Activated CD8-positive, alpha-beta memory T cell treated with anti-CD3 and anti-CD28 coated beads, Interleukin-2, amount 50 U/mL, for 48 hours (primary cell): ENCODE measurements at places on chromosomes 13 and 19.

DNA sequence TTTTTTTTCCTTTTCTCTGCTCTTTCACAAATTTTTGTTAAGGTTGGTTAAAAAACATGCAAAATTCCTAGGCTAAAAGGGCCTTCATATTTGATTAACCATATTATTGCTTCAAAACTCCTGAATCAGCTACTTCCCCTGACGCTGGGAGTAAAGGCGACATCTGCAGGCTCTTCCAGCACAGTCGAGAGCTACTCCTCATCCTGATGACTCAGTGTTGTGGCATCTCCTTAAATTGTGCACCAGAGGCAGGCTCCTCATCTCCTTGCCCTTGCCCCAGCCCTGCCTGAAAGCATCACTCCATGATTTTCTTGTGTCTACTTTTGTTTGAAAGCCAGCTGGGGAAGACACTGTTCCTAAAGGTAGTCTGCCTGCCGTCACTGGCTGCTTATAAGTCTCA lies 24.5 kb upstream of the SOX1 start:
- DNase-seq: no peak

DNA sequence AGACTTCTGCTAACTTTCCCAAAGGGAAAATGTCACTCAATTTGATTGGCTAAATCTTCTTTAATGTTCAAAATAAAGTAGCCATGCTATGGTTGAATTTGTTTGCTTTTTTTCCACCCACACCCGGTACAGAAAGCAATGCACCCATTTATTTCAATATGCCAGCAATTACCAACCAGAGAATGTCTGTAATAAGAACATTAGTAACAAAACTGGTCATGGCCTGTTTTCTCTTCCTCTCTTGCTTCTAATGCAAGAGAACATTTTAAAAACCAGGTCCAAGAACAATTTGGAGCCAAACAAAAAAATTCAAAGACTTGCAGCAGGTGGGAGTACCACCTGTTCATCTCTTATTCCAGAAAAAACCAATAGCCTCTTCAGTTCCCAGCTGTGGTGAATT lies 1108.8 kb upstream of the PCDH20 start:
- no peak for DNase-seq

DNA sequence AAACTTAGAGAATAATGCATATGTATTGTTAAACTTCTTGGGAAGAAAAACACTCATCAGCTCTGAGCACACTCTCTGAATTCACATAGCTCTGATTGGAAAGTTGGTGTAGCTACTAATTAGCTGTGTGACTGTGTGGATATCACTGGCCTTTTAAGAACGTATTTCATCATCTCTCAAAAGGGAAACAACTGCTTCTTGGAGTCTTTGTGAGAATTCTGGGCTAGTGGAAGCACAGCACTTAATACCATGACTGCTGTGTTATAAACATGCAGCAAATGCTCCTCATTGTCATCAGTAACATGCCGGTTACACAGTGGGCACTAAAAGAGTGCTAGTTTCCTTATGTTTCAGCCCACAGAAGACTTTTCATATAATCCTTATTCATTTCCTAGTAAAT lies 220.9 kb upstream of the CSNK1A1L start:
- DNase-seq: no peak

GRCh38 chr19:12689581-12690216 lies 1.9 kb downstream of the GNG14 start:
- DNase-seq: no peak

GRCh38 chr13:42277618-42278276 lies 5.8 kb downstream of the AKAP11 start:
- DNase-seq: no peak

- DNase-seq: no peak
Measured at GRCh38 chr13:71021825-71022422, 845.1 kb downstream of the DACH1 start.

- no peak for DNase-seq
Measured at GRCh38 chr19:40332669-40333068, 15.5 kb downstream of the C19orf47 start.

- no peak for DNase-seq
Measured at GRCh38 chr13:73696271-73696670, 437.9 kb downstream of the KLF12 start.

GRCh38 chr19:2083174-2083854 lies 12.8 kb downstream of the MOB3A start:
- peak; percentile 78 for DNase-seq

DNA sequence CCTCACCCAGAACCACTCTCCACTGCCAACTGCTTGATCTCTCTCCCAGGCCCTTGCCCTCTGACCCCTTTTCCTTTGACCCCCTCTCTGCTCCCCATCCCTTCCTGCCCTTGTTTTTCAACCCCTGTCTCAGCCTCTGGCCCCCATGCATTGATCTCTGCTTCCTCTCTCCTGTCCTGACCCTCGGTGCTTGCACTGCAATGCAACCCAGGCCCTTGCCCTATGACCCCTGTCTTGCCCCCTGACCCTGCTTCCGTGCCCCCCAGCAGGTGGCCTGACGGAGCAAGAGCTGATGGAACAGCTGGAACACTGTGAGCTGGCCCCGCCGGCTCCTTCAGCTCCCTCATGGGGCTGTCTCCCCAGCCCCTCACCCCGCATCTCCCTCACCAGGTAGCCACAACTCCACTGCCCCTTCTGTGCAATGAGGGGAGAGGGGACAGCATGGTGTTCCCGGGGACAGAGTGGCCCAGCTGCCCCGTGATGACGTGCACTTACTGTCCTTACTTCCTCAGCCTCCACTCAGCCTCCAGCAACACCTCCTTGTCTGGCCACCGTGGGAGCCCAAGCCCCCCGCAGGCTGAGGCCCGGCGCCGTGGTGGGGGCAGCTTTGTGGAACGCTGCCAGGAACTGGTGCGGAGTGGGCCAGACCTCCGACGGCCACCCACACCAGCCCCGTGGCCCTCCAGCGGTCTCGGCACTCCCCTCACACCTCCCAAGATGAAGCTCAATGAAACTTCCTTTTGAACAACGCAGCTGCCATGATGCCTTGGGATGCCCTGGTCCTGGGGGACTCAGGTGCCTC lies 10.5 kb upstream of the LTBP4 start:
- no peak for DNase-seq

GRCh38 chr19:49224879-49225278 lies 67.3 kb downstream of the TRPM4 start:
- peak; percentile 66 for DNase-seq

DNA sequence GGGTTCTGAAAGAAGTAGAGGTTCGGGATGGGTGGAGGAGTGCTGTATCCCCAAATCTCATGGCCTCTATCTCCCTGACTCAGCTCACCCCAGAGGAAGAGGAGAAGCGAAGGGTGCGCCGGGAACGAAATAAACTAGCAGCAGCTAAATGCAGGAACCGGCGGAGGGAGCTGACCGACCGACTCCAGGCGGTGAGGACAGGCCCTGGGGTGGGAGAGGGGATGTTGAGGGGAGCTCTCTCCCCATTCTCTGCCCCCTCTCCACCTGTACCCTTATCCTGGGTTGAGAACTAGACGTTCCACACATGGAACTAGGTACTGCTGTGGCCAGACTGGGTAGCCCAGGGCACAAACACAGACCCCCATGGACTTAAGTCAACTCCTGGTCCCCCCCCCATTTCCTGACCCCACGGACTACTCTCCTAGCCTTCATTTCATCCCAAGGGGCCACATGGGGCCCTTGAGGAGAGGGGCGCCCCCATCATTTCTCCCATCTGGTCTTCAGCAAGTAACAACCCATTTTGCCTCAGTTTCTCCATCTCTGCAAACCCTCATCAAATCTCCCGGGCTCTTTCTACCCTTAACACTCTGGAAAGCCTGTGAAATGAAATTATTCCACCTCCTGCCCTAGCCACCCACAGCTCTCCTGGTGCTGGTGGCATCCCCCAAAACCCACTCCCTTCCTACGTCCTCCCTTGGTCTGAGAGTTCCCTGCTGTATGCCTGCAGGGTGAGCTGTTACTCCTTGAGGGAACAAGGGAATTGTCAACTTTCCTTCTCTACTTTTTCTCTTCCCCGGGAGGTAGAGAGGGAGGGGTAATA lies 3.5 kb downstream of the FOSB start:
- no peak for DNase-seq

DNA sequence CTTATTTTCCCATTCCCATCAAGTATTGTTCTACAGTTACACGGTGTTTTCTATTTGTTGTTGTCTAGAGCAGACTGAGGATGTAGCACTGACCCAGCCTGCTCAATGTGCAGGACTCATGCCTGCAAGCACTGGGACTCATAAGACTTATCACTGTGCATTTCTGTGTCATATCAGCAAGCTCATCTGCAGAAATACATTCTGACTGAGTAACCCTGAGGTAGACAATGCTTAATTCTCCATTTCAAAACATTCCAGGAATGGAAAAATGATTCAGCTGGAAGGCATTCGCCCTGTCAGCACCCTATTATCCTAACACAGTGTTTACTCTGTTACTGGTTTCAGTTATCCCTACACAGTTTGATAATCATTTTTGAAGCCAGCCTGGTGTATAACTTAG lies 2506.4 kb downstream of the PCDH9 start:
- no peak for DNase-seq

- no peak for DNase-seq
Measured at GRCh38 chr19:40300668-40301067, 15.5 kb upstream of the AKT2 start.

DNA sequence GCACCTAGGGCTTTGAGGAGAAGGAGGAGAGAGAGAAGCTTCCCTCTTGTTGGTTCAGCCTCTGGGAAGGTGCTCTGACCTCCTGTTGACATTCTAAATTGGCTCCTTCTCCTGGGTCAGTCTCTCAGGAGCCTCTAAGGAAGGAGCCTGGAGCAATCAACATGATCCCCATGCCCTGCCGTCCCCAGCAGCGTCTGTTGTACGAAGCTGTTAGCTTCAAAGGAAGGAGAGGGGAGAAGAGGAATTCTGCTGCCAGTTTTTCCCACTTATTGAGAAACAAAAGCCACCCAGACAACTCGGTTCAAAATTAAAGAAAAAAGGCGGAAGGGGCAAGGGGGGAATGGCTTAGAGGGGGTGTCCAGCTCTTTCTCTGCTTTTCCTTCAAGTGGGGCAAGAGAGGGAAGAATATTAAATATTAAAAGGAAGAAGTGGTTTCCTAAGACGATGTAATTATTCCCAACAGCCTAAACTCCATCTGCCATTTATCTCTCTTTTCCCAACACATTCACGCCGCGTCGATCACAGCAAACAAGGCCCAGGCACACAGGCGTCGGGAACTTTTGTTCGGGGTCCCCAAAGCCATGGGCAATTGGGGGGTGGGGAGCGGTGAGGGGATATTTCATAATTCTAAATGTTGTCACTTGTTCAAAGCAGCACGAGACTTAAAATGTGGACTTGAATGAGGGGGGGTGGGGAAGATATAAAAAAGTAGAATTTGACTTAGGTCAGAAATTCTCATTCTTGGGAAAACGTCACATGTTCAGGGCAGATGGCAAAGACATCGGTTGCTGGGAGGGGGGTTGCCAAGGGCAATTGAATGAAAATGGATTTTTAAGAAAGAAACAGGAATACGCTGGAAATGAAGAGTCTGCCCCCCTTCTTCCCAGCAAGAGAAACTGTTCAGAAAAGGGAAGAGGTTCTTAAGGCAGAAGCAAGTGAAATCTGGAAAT lies 116.8 kb upstream of the CACNA1A start:
- DNase-seq: no peak

DNA sequence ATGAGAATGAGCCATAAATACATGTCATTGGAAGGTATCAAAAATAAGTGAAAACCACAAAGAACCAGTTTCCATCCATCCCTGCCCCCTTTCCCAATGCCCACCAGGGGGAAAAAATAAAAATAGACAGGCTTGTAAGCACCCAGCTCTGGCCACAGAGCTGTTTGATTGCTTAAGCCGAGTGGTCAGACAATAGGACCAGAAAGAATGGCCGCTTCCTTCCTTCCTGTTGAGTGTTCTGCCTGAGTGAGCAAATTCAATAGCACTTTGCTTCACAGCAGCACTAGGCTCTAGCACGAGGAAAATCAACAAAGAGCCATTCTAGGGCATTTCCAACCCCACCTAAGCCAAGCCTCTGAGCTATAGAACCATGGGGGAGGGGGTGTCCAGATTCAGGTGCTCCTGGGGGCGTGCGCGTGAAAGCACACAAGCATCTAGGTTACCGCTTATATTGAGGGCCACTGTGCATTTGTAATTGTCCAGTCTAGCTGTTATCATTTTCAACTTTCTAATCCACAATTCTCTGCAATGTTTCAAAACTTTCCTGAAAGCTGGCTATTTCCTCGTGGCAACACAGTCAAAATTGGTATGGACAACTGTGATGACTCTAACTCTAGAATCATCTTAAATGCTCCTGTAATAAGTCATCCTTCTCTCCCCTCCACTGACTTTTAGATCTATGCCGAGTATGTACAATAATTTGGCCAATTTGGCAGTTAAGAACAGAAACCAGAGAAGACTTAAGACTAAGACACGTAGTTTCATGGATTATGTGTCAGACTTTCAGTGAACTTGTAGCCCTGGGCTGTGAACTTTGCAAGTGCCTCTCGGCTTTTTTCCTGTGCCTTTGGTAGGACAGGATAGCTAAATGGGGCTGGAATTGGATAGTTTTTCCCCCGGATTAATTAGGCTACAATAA lies 64.3 kb downstream of the SPRY2 start:
- no peak for DNase-seq

GRCh38 chr13:30864433-30865122 lies 41.5 kb upstream of the MEDAG start:
- no peak for DNase-seq

DNA sequence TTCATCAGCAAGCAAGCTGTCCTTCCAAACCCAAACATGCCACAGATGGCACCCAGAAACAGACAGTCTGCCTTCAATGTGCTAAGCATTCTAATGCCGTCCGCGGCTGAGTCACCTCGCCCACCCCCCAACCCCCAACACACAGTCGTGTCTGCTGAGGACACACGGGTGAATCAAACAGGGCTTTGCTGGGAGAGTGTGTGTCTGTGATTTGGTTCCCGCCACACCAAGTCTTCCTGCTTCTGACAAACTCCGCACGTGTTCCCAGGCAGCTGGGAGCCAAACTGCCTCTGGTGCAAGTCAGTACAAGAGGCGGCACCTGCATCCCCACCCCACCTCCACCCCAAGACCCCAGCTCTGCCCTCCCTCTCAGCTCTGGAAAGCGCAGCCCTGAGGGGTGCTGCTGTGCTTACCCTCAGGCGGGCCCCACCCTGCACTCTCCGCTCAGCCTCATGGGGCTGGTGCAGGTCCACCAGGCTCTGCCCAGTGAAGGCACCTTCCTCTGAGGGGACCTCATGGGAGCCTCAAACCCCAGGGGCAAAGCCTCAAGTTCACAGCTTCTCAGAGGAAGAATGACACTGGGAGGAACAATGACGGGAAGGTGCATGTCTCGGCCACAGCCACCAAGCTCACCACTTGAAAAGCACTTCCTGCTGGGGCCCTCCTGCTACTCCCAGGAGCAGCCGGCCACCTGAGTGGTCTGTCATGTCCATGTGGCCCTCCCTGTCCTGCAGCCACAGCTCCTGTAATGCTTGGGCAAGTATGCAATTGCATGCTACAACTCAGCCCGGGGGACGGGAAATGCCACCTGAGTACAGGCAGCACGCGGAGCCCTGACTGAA lies 15.0 kb upstream of the SLC35E1 start:
- peak; percentile 73 for DNase-seq
